Fibroblast of lung (primary cell): ENCODE measurements at places on chromosomes 5 and 9. TPM values are rescaled to one million over a fixed set of nuclear protein-coding genes. Genes with fewer than 3 reads are reported as not detected.

The ZBED3 gene
- total RNA-seq = 1.0 and 1.7 TPM in 2 replicates

The PPIC gene
- 65.7 and 70.1 TPM in 2 replicates for total RNA-seq

The DMRT3 gene
- total RNA-seq = not detected in 2 replicates

The EGR1 gene
- 7.2 and 8.8 TPM in 2 replicates for total RNA-seq

The SUSD3 gene
- total RNA-seq = 2.8 and 4.6 TPM in 2 replicates

The ANKRD33B gene
- total RNA-seq = 4.1 and 7.8 TPM in 2 replicates

The ACTL7B gene
- total RNA-seq = not detected in 2 replicates

The ACTBL2 gene
- under 0.01 TPM in 1 of 2 replicates, not detected in the other for total RNA-seq

The TRIM36 gene
- total RNA-seq = under 0.01 and 0.33 TPM in 2 replicates

The BARHL1 gene
- total RNA-seq = not detected in 2 replicates

The FAM169A gene
- total RNA-seq = 0.51 and 1.2 TPM in 2 replicates

The KLF4 gene
- 22.9 and 32.7 TPM in 2 replicates for total RNA-seq

The LHX3 gene
- total RNA-seq = not detected in 2 replicates

The ITGA1 gene
- 12.1 and 12.6 TPM in 2 replicates for total RNA-seq

The OSMR gene
- 74.7 and 102 TPM in 2 replicates for total RNA-seq

The IRX1 gene
- total RNA-seq = not detected in 2 replicates

The NELFB gene
- total RNA-seq = 40.6 and 50.0 TPM in 2 replicates

The CD14 gene
- total RNA-seq = 4.1 and 10.9 TPM in 2 replicates

The LRRC26 gene
- not detected in 2 replicates for total RNA-seq

The CFAP90 gene
- total RNA-seq = 0.26 TPM in 1 of 2 replicates, not detected in the other

The STPG3 gene
- not detected in 2 replicates for total RNA-seq

The PRLR gene
- 0.33 TPM in 1 of 2 replicates, not detected in the other for total RNA-seq

The WDR38 gene
- total RNA-seq = not detected in 2 replicates

The IL9 gene
- total RNA-seq = not detected in 2 replicates

The PRDM9 gene
- total RNA-seq = not detected in 2 replicates

The EPB41L4A gene
- total RNA-seq = 0.50 and 0.51 TPM in 2 replicates

The DPYSL3 gene
- total RNA-seq = 135 and 206 TPM in 2 replicates
